ENCODE measurements at places on chromosomes 6 and 20.

DNA sequence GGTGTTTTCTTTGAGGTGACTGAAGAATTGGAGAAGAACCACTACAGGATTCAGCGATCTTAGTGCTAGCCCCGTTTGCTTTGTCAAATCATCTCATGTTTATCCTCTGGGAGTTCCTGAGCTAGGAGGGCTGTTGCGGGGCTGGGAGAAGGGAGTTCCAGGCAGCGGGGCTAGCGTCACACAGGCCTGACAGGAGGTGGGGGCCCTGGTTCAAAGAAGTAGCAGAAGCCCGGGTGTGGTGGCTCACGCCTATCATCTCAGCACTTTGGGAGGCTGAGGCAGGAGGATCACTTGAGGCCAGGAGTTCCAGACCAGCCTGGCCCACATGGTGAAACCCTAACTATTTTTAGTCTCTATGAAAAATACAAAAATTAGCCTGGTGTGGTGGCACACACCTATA lies 33.2 kb upstream of the SULF2 start:
- no peak for DNase-seq

DNA sequence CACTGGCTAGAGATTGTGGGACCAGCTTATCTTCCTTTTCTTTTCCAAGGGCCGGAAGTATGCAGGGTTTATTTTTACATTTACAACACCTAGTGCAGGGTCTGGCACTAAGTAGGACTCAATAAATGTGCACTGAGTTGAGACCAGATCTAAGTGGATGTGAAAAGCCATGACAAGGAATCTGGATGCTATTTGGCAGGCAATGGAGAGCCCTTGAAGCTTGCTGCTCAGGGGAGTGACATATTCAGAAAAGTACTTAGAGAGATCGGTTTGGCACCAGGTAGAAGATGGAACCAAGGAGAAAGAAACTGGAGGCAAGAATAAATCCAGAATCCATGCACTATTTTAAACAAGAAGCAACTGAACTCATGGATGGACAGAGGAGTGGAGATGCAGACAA lies 815.8 kb downstream of the MAFB start:
- no peak for DNase-seq

DNA sequence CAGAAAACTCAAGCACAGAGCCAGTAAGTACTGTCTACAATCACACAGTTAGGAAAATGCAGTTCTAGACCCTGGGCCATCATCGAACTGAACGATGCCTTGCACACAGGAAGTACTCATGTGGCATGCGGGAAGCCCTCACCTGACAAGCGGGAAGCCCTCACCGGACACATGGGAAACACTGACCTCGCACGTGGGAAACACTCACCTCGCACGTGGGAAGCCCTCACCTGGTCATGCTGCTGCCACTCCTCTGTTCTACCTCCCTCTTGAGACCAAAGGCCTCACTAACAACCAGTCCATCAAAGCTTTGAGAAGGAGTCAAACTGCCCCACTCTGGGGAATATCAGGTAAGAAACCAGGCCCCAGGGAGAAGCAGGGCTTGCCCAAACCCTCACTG lies 105.6 kb upstream of the PTPRT start:
- no peak for DNase-seq

DNA sequence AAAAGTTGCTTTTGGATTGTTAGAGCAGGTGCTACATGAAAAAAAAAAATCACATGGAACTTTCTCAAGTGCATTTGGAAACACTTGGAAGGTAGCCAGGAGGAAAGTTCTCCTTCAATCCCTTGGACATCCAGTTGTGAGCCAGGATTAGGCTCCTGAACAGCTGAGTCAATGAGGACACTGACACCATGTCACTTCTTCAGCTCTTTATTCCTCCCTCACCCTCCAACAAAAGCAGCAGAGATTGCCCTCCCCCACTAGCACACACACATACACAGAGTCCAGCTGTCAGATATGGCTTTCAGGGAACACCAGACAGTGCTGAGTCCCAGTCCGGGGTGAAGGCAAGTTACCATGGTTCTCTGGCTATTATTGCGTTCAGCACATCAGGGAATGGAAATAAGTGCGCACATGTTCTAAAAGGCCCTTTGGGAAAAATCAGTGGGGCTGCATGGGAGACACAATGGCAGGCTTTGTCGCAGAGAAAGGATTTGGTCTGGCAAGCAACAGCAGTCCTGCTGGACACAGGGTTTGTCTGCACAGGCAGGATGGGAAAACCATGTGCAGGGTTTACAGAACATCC lies 124.7 kb upstream of the MARCKS start:
- no peak for DNase-seq

DNA sequence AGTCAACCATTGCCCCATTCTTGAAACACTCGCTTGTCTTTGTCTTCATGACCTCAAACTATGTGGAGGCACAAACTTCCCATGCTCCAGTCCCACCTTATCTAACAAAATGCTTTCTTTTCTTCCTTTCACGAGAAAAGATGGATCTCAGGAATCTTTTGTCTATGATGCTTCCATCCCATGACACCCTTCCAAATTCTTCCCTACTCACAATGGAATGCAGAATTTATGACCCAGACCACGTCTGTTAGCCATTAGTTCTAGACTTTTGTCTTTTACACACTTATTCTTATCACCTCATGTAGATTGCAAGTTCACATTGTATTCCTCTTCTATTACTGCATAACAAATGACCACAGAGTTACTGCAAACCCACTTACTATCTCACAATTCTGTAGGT lies 24.2 kb upstream of the LAMP5 start:
- DNase-seq: no peak

GRCh38 chr6:36863670-36864540 lies 10.7 kb downstream of the PPIL1 start:
- no peak for DNase-seq

DNA sequence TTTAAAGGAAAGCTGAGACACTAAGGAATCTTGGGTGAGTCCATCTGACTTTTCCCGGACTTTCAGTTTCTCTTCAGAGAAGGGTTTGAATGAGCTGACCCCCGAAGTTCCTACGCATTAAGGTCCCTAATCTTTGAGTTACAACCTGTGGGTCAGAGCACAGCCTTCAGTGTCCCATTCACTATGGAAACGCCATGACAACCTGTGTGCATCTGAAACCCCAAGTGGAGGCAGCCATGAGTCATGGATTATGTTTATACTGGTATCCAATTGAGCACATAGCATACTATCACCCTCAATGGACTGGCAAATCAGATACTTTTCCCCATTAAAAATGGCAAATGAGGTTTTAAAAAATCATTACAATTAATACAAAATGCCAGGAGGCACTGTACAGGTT lies 11.4 kb downstream of the MYLK4 start:
- no peak for DNase-seq

GRCh38 chr20:528923-529604 lies 14.5 kb downstream of the CSNK2A1 start:
- no peak for DNase-seq

- no peak for DNase-seq
Measured at GRCh38 chr6:38035478-38035877, 216.0 kb downstream of the ZFAND3 start.

GRCh38 chr6:10259671-10260070 lies 155.2 kb downstream of the TFAP2A start:
- DNase-seq: no peak

DNA sequence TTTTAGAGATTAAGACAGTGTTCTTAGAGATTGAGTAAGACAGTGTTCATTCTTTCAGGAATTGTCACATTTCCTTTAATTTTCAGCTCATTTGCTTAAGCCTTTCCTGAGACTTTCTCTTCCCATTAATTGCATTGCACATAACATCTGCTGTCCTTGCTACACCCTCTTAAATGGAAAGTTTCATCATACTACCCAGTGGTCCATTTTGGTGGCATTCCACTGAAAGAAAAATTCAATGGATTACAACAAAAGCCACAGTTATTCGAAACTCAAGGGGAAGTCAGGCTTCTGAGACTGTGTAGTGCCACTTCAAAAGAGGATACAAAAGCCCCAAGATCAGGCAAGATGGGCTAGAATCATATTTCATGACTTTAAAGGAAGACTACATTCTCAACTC lies 64.0 kb downstream of the RSPO3 start:
- DNase-seq: no peak

DNA sequence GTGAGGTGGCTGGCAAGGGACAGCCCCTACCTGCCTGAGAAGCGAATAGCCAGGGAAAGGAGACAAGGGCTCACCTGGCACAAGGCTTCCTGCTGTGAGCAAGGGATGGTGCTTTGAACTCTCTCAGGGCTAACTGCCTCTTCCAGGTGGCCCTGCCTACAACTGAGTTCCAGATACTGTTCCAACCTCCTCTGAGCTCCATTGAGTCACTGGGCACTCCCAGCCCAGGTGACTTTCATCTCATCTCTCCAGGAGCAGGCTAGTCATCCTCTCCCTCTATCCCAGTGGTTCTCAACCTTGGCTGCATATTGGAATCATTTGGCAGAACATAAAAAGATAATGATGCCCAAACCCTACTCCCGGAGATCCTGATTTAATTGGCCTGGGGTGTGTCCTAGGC lies 374.0 kb upstream of the ZFP64 start:
- no peak for DNase-seq

- DNase-seq: no peak
Measured at GRCh38 chr6:144372611-144373594, 87.8 kb downstream of the UTRN start.

DNA sequence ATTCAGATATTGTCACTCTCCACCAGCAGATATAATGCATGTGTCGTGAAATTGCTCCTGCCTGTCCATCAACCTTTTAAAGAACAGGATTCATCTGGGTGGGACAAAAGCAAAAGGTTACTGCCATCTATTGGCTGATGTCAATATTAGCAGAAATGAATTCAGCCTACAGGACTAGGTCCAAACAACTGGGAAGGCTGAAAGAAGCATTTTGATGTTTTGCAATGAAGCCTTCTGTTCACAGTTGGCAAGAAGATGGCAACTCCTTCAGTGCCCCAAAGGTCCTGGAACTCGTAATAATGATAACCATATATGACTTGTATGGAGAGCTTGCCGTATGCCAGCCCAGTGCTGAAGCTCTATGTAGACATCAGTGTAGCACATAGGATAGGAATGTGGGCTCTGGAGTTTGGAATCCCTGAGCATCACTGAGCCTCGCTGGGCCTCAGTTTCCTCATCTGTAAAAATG lies 7.5 kb downstream of the BCAS1 start:
- DNase-seq: no peak

GRCh38 chr6:64100702-64101303 lies 465.2 kb downstream of the PHF3 start:
- no peak for DNase-seq

DNA sequence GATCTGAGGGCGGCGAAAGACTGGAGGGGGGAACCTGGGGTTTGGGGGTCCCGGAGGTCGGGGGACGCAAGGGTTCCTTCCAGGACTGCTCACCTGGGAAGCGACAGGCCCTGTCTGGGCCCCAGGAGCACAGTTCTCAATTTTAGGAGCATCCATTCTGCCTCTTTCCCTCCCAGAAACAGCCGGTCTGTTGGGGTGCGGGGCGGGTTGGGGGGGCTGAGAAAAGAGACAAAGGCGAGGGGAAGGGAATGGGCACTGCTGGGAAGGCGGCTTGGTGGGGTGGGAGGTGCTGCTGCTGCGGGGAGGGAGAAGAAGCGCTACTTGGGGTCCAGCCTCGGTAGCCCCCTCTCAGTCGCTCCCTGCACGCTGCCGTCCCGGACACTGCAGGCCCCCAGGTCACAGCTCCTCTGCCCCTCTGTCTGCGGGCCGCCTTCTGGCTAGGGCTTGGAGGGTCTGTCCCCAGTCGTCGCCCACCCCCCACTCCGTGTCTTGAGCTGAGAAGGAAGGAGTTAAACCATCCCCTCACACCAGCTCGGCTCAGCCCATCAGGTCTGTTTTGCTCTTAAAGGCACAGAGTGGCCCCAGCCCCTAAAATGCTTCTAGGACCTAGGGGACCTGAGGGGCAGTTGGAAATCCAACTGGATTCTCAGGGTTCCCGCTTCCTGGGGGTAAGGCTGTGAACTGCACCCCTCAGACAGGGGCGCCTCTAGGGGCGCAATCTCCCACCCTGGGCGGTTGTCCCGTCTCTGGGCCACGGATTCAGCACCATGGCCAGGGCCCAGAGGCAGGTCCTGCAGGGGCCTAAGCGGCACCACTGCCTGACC lies 690 bp downstream of the GDAP1L1 start:
- no peak for DNase-seq

- DNase-seq: no peak
Measured at GRCh38 chr6:9252799-9253198, 817.5 kb upstream of the SLC35B3 start.

DNA sequence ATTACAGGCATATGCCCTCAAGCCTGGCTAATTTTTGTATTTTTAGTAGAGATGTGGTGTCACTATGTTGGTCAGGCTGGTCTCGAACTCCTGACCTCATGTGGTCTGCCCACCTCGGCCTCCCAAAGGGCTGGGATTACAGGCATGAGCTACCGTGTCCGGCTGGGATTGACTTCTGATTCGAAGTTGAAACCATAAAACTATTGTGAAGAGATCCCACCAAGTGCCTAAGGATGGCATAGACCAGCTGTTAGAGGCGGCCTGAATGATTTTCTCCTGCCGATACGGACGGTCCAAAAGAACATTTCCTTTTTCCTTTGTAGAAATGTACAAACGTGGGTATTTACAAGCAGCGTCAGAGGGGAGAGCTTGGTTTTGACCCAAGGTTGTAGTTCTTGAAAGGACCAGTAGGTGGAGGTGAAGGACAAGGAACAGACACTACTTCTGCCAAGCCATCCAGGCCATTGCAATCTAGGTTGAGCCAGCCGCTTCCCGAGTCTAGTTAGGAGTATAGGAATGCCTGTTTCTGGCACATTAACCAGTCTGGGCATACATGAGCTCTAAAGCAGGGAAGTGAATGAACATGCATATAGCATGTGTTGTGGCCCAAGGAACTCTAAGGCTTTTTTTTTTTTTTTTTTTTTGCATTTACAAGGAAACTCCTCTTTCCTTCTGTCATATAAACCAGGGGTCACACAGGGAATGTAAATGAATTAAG lies 29.0 kb downstream of the MOCS3 start:
- DNase-seq: peak; percentile 71

GRCh38 chr6:11011787-11012234 lies 32.3 kb downstream of the ELOVL2 start:
- no peak for DNase-seq

GRCh38 chr6:137165375-137166246 lies 7.8 kb downstream of the IL22RA2 start:
- peak; percentile 30 for DNase-seq

- no peak for DNase-seq
Measured at GRCh38 chr20:33359399-33360261, 41.7 kb downstream of the CDK5RAP1 start.

GRCh38 chr6:99119109-99120031 lies 171.6 kb upstream of the FBXL4 start:
- peak; percentile 3 for DNase-seq

DNA sequence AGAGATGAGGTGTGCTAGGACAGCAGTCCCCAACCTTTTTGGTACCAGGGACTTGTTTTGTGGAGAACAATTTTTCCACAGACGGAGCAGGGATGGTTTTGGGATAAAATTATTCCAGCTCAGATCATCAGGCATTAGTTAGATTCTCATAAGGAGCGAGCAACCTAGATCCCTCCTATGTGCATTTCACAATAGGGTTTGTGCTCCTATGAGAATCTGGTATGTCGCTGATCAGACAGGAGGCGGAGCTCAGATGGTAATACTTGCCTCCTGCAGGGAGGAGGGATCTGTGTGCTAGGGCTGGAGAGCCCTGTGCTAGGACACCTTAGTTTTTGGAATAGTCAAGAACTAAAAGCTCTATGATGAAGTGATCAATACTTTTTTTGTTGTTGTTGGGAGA lies 2.5 kb downstream of the SMIM13 start:
- DNase-seq: no peak

- no peak for DNase-seq
Measured at GRCh38 chr6:71294121-71294523, 5.5 kb downstream of the OGFRL1 start.

Measured in CD4-positive, alpha-beta T cell treated with Interleukin-6 at 100 ng/mL for 8 hours (primary cell).